ENCODE measurements at places on chromosomes 4 and X.

- no peak for DNase-seq
Measured at GRCh38 chr4:164617426-164617825, 136.5 kb upstream of the SMIM31 start.

DNA sequence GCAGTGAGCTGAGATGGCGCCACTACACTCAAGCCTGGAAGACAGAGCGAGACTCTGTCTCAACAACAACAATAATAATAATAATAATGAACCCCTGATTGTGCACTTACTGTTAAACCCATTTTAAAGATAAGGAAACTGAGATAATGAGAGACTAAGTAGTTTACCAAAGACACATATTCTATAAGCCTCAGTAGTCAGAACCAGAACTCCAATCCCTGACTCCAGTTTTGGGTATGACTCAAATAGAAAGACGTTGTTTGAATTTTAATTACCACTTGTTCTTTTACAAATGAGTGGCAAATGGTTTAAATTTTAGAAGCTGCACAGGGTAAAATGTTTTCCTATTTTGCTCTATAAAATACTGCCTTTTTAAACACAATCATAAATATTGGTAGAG lies 37.4 kb downstream of the ACSL4 start:
- DNase-seq = no peak

DNA sequence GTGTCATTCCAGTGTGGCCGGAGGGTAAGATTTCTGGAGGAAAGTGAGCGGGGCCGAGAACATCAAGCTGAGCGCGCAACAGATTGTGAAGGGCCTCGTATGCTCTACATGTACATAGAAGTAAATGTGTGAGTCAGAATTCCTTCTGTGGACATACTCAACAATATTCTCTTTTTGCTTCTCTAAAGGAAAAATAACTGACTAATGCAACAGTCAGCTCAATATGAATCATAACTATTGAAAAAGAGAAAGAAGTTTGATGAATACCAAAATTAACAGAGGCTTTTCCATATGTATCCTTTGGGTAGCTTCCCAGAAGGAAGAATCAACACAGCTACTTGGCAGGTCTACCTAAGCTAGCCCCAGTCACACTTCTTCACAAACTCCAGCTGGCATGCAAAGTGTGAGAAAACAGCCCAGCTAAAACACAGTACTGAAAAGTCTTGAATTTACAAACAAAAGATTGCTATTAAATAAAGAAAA lies 87.5 kb upstream of the ZFP42 start:
- no peak for DNase-seq

DNA sequence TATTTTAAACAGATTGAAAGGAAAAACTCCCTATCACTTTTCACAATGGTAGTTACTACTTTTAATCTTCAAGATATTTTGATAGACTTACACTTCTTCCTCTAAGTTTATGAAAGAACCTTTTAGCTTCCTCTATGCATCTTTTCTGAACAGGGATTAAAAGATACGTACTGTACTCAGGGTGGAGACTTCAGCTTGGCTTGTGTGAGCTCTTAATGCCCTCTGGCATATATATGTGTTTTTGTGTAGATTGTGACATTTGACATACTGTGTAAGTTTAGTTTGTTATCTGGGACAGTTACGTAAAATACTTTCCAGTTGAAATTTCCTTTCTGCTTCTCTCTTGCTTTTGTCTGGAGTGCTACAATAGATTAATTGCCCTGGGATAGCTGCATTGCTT lies 109.3 kb upstream of the NUDT6 start:
- DNase-seq = no peak

DNA sequence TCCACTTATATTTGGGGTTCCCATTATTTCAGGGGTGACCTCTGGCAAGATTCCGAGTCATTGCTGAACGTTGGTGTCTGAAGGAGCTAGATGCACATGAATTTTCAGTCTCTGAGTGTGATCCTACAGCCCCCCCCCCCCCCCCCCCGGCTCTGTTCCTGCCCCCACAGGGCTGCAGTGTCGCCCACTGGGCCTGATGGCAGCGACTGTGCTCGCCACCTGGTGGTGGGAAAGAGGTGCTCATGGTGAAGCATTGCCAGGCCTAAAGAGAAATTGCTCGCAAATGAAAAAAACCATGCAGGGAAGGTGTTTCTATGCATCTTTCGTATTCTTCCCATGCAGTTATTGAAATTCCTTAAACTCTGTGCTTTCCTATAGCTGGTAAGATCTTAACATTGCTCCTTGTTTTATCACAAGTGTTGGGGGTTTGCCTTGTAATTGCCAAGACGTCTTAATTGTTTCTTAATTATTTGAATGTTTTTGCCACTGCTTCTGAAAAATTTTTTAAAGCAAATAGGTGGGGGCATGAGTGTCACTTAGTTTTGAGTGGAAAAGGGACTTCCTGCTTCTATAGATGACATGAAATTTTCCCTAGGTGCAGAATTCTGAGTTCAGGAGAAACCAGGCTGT lies 63.2 kb downstream of the CLDN22 start:
- no peak for DNase-seq

DNA sequence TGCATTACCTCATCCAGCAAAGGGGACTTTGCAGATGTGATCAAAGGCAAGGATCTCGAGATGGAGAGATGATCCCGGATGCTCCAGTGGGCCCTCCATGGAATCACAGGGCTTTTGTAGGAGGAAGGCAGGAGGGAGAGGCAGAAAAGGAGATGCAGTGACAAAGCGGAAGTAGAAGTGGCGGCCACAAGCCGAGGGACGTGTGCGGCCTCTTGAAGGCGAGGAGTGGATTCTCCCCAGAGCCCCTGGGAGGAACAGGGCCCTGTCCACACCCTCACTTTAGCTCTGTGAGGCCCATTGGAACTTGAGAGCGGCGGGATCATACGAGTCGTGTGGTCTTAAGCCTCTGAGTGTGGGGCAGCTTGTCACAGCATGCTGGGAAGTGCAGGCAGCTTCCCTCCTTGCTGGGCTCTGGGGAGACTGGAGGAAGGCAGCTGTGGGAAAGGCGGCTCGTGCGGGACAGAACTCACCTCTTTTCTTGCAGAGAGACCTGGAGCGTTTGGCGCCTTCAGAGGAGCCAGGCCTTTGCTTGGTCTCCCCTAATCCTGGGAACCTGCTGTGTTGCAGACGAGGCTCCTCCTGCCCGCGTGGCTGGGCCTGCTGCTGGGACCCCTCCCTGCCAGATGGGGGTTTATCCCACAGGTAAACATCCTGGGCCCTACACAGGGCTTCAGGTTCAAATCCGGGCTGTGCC lies 10.2 kb downstream of the SH3TC1 start:
- no peak for DNase-seq

- no peak for DNase-seq
Measured at GRCh38 chr4:18627447-18628005, 606.0 kb upstream of the LCORL start.

DNA sequence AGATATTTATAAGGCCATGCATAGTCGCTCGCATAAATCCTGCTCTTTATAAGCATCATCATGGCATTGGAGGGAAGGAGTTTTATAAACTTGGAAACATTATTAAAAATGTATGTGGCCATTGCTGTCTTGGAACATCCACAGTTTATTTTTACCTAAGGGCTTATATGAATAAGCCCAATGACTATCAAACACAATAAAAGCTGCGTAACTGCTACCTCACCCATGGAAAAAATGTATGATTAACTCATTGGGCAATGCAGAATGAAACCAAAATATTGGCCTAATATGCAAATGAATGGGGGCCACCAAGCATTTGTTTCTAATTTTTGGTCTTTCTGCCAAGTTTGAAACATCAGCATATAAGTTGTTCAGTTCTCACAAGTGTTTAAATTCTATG lies 19.1 kb downstream of the GEMIN8 start:
- DNase-seq = no peak

DNA sequence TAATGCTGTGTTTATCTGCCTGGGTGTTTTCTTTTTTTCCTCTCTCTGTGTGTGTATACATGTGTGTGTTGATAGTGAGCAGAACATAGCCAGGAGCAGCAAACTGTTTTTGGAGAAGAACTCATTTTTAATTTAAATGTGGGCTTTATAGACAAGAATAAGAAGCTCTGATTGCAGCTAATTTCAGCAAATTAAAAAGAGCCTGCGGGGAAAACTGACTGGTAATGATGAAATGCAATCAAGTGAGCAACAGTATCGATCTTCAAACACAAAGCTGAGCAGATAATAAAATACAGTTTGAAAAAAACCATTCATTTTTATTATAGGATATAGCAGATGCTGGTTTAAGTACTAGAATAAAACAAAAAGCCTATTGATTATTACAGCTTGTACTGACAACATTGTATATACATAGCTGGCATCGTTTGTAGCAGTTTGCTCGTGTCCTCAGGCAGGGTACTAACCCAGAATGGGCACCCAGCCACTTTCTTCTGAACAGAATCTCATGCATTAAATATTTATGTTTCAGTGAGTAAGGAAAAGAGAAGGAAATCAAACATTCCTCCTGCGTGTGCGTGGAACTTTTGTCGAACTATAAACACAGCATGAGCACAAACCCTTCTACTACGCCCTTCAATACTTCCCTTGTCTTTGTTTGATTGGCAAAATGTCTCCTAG lies 73.5 kb upstream of the ZFP42 start:
- DNase-seq = no peak

- DNase-seq = no peak
Measured at GRCh38 chrX:153299855-153300254, 21.7 kb downstream of the PNMA6F start.

- DNase-seq = no peak
Measured at GRCh38 chrX:154457491-154458115, 478 bp upstream of the PLXNA3 start.

DNA sequence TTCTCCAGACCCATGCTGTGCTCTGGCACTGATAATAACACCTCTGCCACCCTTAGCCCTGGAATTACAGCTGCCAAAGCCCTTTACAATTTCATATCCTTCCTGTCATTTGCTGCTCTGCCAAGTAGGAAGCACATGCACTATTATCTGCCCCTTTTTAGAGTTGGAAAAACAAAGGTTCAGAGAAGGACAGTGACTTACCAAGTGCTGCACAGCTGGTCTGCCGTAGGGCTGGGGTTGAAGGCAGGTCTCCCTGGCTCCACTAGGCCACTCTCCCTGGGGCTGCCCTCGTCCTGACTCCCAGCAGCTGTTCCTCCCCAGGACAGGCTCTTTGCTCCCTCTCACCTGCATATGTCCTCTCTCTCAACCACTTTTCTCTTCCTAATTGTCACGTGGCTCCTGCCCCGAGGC lies 73.4 kb downstream of the ANAPC4 start:
- no peak for DNase-seq

DNA sequence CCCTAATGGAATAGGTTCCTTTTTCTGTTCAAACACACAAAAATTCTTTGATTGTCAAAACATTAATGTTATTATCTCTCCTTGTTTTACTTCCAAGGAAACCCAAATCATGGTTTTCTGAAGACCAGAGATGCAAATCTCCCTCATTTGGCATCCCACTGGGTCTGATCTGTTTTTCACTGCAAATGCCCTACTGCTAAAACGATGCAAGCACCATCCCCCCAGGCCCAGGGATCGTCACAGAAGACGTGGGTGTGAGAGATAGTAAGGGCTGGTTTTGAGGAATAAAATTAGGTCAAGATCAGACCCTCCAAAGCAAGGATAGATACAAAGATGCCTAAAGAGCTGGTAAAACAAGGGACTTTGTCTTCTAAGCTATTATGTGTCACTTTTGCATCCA lies 33.6 kb downstream of the GSPT2 start:
- DNase-seq = no peak

- no peak for DNase-seq
Measured at GRCh38 chr4:87130985-87131703, 89.3 kb downstream of the KLHL8 start.

DNA sequence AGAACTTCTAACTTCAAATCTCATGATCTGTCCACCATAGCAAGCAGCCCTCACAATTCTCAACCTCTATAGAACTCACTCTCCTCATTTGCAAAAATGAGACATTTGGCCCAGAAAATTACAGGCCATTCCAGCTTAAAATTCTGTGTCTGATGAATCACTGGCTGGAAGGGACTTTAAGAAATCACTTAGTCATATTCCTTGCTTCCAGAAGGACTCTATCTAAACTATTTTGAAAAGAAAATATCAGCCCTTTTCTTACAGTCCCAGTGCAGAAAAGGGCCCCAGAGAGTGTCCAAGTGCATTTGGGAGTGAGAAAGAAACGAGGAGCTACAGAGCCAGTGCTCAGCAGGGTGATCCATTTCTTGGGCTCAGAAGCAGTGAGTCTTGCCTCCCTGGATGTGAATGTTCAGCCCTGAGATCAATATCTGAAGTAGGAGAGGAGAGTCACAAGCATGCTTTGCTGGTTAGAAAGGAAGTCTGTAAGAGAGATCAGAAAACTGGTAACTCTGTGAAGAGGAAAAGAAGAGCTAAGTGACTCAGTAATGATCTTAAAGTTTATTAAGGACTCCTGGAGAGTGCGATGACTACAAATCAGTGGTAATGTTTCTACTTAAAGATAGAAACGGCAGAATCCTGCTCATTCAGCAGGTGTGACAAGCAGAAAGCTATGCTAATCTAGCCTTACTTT lies 139.8 kb downstream of the PALLD start:
- DNase-seq = no peak

GRCh38 chr4:37641886-37642849 lies 44.0 kb downstream of the RELL1 start:
- no peak for DNase-seq

DNA sequence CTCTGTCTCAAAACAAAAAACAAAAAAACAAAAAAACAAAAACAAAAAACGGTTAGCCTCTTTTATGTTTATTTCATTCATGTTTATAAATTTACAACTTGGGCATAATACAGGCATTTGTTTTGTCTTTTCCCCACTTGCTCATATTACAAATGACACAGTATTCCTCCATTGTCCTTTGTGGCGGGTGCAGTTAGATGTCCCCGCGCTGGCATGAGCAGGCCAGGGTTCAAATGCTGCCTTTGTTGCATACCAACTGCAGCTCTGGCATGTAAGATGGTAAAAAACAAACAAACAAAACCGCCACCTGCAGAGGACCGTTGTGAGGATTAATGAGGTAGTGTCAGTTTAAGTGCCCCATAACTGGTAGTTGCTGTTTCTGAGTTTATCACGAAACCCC lies 16.1 kb upstream of the HPF1 start:
- DNase-seq = no peak

- no peak for DNase-seq
Measured at GRCh38 chrX:119726900-119727555, 31.4 kb upstream of the SOWAHD start.

GRCh38 chr4:184898793-184899192 lies 73.0 kb upstream of the ACSL1 start:
- DNase-seq = no peak

GRCh38 chr4:101793397-101793796 lies 2.9 kb downstream of the BANK1 start:
- no peak for DNase-seq

DNA sequence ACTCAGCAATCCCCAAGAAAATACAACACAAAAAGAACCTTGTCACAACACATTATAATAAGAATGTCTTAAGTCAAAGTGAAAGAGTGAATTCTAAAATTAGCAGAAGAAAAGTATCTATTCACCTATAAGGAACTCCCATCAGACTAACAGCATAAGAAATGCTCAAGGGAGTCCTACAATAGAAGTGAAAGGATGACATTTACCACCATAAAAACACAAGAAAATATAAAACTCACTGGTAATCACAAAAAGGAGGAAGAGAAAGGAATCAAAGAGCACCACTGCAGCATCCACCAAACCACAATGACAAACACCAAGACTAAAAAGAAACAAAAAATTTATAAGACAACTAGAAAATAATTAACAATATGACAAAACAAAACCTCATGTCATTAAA lies 257.0 kb upstream of the AGTR2 start:
- DNase-seq = no peak
